ENCODE measurements at places on chromosomes 1 and 21.

DNA sequence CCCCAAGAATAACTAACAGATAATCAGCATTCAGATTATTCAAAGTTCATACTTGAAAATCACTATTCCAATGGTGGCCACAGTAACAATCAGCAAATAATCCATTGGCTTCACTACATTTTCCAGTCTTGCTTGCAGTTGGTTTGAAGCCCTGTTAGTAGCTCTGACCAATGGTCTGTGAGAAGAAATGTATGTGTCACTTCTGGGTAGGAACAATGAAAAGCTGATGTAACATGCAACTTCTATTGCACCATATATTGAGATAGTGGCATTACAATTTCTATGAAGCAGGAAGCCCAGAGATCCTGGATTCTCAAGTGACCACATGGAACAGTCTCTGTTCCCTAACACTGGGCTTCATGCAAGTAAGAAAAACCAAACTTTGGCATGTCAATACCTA lies 250.9 kb upstream of the DAB1 start:
- DNase-seq: no peak

DNA sequence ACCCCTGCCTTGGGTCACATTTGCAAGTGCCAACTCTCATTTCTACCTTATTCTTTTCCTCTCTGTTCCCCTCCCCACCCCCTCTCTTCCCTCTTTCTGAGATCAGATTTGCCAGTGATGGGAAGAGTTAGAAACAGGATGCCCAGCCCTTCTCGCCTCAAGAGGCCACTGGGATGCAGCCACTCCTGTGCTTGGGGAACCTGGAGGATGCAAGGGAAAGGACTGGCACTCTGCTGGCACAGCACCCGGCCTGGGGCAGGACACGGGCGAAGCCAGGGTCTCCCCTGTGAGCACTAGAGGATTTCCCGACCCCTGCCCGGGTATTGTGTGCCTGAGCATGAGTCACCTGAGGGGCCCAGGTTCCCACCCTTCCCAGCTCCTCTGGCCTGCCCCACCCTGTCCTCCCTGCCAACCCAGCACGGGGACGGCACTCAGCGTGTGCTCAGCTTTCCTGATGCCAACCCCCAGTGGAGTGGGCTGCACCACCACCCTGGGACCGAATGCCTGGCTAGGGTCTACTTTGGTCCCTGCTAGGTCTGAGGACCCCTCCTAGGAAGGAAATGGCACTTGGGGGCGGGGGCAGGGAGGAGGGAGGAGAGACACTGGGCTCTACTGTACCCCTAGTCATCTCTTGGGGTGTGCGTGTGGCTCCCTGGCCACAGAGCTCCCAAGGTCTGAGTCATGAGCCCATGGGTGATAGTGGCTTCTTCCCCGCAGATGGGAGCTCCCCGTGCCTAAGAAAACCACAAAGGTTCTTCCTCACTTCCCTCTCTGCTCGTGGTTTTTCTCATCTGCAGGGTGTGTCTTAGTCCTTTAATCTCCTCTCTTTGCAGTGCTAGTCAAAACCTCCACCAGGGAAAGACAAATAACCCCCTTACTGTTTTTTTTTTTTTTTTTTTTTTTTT lies 12.4 kb downstream of the LMNA start:
- DNase-seq: peak; percentile 88

DNA sequence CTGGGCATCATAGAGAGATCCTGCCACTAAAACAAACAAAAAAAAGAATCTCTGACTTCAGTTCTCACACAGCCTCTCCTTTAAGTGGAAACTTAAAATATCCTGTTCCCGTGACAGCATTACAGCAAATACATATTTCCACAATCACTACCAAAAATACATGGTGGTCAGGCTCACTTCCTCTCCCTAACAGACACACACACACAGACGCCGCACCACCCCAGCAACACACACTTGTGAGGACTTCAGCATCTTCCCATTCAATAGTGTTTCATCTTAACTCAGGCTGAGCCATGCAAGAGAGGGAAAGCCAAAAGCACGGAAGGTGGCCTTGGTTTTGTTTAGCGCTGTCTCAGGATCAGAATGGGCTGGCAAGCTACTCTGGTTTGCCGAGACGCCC lies 21.9 kb downstream of the KIAA1614 start:
- DNase-seq: no peak

DNA sequence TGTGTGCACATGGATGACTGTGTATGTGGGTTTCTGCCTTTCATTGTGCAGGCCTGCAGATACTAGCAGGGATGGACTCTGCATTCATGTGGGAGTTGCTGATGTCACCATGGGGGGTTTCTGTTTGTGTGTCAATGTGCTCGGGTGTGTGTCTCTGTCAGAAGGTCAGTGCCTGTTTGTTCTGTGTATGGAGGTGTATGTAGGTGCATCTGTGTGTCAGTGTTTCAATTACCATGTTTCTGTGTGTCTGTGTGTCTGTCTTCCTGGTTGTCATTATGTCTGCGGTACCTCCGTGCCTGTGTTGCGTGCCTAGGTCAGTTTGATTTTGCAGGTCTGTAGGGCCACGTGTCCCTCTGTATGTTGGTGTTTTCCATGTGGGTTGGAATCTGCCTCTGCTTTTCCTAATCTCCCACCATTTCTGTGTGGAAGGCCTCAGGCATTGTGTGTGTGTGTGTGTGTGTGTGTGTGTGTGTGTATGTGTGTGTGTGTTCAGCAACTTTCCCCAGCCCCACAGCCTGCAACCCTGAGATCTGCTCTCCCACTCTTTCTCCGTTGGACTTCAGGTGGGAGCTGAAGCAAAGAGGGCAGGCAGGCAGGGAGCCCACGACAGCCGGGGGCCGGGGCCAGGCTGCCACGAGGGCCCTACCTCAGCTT lies 36.7 kb upstream of the WASF2 start:
- DNase-seq: peak; percentile 61

DNA sequence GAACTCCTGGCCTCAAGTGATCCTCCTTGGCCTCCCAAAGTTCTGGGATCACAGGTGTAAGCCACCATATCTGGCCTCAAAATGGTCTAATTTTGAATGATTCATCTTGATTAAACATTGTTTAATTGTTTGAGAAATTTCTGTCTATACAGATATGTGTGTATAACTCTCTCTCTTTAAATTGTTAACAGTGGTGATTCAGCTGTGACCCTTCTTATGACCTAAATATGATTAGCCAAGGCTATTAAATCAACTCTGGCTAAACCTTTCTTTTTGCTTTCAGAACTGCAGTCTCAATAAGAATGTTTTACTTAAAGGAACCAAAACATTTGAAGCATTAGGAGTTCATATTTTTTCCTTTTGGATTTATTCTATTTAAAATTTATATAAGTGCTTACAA lies 19.2 kb upstream of the B3GALT5 start:
- DNase-seq: no peak

DNA sequence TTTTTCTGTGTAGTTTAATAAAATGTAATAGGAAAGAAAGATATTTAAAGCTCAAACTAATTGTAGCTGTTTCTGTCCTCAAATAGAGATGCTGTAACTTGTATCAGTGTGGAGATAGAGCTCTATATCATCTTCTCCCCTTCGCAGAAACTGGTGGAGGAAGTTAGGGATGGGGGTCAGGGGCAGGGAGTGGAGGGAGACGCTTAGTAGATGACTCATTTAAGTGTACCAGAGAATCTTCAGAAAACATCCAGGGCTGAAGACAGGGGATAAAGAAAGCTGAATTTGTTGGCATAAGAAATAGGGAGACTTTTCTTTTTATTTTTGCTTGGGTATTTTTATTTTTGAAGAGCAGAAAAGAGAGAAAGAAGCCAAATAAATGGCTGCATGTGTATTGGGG lies 282.6 kb upstream of the DPYD start:
- DNase-seq: no peak

All from stimulated activated CD8-positive, alpha-beta memory T cell treated with anti-CD3 and anti-CD28 coated beads, Interleukin-4, amount 100 ng/mL, for 48 hours (primary cell).